H4 (cell line): ENCODE measurements at places on chromosomes 3 and 15.
A peak's percentile ranks its signal among the peaks of the same experiment; 100 is the strongest.

DNA sequence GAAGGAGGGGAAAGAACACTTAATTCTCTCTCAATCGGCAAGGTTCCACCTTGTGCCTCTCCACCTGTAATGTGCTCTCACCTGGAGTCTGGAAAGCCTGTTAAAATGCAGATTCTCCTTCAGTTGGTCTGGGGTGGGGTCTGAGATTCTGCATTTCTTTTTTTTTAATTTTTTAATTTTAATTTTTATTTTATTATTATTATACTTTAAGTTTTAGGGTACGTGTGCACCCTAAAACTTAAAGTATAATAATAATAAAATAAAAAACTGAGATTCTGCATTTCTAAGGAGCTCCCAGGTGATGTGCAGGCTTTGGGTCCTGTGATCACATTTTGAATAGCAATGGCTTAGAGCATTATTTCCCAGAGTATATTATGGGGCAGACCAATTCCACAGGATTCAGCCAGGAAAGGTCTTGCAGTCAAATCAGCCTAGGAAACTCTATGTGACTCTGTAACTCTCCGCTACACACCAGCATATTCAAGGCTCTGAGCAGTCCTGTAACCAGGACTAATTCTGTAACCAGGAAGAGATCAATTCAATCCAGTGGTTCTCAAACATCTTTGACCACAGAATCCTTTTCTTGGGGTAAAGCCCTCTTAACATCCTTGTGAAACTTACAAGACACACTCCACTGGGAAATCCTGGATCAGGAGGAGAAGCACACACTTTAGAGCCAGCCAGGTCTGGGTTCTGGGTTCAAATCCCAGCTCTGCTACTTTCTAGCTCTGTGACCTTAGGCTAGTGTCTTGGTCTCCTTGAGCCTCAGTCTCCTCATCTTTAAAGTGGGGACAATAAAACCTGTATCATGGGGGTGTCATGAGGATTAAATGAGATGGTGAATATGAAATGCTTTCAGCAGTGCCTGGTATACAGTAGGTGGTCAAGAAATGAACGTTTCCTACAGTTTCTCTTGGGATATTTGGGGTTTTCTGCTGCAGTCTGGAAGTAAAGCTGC, 62.3 kb upstream of the SEC13 start:
- DNase-seq: no peak

DNA sequence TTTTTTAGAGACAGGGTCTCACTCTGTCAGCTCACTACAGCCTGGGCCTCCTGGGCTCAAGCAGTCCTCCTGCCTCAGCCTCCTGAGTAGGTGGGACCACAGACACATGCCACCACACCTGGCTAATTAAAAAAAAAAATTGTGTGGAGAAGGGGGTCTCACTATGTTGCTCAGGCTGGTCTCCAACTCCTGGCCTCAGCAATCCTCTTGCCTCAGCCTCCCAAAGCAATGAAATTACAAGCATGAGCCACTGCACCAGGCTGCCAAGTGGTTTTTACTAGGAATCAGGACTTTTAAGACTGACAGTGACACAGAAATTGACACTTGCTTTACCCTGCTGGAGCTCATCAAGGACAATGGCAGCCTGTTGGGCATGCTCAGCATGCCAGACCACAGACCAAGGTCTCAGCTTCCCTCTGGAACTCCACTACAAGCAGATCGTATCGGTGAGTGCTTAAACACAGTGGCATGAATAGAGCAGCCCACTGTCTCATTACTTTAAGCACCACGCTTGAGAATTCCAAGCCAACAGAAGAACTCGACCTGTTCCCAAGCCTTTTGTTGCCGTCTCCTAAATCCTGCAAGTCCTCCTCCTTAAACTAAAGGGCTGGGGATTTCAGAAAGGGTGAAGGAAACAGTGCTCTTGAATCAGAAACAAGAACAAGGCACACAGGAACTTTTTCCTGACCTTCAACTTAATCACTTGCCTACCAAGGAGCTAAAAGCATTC, 41.4 kb downstream of the EOMES start:
- no peak for DNase-seq

- DNase-seq: no peak
Observed at GRCh38 chr3:131806736-131807135, 228.1 kb downstream of the CPNE4 start.

- DNase-seq: no peak
Observed at GRCh38 chr3:28485164-28485563, 136.5 kb upstream of the AZI2 start.

GRCh38 chr3:160904691-160905090, 148.7 kb downstream of the PPM1L start:
- DNase-seq: no peak

DNA sequence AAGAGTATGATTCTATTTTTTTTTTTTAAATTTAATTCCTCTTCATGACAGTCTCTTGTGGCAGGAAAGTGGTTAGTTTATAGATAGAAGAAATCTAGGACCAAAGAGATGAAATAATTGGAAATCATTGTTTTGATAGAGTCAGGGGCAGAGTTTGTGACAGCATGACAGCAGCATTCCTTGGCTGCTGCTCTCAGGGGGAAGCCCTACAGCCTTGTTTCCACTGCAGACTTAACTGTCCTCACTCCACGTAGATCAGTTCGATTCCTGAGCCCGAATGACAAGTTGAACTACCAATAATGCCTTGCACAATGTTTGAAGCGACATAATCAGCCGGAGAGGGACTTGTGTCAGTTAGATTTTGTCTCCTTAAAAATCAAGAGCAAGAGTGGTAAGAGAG, 189.0 kb upstream of the ICE2 start:
- no peak for DNase-seq

DNA sequence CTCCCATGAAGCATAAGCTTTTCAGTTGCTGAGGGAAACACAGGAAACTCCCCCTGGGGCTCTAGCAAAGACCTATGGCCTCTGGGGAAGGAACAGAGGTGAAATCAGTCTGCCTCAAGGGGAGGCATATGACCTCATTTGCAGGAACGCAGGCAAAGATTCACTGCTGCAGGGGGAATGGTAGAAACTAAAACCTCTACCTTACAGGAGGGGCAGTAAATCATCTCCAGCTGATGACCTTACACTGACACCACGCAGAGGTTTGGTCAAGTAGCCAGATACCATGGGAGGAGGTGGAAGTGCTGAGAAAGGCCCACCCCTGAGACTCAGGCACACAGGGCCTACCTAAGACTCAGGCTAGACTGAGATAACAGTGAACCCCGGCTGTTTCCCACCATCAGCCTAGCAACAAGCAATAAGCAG, 81.1 kb downstream of the RAD18 start:
- DNase-seq: no peak

- DNase-seq: peak; percentile 58
Observed at GRCh38 chr3:146968204-146968651, 363.1 kb upstream of the PLSCR5 start.

DNA sequence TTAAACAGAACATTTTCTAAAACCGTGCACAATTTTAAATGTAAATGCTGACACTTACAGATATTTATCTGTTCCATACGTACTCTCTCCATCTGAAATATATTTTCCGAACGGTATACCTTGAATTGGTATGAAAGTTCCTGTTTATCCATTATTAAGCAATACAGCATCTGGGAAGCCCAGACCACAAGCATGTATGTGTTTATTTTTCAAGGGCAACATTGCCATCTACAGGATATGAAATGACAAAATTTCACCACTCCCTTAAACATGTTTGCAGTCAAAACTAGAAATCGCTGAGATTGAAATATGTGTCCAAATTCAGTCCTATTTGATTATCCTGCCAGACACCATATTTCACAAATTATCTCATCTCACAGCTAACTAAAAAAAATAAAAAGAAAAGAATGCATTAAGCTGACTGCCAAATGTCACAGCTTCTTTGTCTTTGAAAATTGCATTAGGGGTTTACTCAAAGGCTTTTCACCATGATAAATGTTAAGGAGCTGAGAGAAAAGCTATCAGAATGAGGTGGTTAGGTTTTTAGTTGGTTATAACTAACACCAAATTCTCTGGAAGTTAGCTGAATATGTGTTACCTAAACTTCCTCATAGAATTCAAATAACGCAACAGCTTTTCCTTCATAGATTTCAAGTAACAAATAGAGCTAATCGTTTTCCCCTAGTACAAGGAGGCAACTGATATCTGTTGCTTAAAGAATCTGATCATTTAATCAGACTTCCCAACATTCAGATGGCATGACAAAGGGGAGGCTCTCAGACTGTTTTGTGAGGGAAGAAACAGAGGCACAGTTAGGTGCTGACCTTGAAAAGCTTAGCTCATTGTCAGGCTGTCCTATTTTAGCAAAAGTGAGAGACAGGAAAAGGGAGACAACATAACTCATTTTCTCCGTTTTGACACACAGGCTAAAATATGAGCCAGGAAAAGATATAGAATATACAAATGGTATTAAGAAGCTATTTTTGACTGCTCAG, 533.1 kb downstream of the TBL1XR1 start:
- peak; percentile 91 for DNase-seq

GRCh38 chr15:101536875-101537405, 47.4 kb upstream of the PCSK6 start:
- DNase-seq: no peak

- DNase-seq: no peak
Observed at GRCh38 chr3:44284949-44285348, 43.3 kb downstream of the TOPAZ1 start.

DNA sequence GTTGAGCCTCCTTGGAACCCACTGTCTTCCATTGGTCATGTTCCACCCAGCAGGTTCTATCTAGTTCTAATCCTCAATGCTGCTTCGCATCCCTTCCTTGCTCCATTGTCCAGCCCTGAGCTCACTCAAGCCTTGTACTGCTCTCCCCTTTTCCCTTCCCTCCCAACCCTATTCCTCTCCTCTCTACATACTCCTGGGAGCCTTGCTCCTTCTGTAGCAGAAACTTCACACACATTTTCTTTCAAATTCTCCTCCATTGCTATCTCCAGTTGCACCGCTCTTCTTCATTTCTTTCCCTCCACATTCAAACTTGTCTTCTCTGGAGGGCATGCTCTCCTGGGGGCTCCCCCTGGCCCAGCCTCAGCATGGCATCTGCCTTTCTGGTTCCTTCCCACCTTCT, 14.5 kb downstream of the NR1I2 start:
- no peak for DNase-seq

DNA sequence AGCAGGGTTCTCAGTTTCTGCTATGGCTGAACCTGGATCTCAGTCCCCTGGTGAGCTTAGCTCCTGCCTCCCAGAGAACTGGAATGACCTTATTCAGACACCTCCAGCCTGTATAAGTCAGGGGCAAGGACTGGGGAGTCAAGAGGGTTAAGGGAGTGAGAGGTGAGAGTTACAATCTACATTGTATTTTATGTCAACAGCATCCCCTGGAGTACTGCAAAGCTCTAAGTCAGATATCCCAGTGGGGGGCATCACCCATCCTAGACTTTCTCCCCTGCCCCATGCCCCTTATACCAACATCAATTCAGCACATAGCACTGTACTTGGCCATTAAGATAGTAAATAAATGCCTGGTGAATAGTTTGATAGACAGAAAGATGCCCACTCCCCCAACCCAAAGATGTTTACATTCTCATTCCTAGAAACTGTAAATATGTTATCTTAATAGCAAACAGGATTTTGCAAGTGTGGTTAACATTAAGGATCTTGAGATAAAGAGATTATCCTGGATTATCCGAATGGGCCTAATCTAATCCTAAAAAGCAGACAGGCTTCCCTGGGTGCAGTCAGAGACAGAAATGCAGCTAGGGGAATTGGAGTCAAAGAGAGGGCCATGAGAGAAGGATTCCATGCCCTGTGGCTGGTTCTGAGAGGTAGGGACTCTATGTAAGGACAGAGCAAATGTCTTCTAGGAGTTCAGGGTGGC, 132.3 kb upstream of the RASGRP1 start:
- no peak for DNase-seq

GRCh38 chr15:77282333-77282732, 137.6 kb downstream of the PEAK1 start:
- no peak for DNase-seq
